ENCODE measurements at places on chromosomes 7 and 10.

DNA sequence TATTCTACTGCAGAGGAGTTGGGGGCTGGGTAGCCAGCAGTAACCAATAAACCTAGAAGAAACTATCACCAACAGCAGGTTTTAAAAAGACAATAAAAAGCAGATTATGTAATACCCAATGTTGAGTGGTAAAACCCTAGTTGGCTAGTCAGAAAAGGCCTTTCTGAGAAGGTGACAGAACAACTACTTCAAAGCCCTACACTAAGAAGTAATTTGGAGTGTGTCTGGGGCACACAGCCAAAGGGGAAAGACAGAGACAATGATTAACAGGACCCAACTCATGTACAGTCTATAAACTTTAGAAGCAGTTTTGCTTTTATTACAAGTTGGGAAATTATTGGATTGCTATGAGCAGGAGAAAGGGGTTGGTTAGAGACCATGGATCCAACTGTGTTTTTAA lies 77.2 kb upstream of the TMEM106B start:
- no peak for DNase-seq

DNA sequence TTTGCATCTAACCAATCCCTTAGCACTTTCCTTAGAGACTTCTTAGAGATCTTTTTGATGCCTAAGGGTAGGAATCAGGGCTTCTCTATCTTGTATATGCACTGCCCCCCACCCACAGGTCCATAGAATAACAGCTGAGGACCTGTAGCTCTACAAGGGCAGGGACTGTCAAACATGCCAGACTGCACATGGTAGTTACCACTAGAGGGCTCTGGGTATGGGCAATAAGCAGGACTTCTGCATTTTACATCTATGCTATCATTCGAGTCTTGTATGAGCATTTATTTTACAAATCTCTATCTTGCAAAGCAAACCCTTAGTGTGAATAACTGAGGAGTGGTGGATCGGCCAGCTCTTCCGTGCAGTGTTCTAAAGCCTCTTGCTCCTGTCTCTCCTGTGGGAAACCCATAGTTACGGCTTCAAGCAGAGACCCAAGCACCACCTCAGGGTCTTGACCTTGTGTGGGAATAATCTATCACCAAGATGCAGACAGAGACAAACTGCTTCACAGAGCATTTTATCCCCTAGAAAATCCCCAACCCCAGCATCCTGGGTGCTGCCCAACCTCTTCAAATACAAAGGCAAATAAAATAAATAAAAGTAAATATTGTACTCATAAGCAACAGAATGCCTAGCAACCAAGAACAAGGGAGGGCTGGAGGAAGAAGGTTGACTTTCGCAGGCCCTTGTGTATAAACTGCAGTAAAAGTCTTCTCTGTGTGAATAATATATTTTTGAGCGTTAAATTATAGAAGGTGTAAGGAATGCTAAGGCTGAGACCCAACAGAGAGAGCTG lies 219.3 kb downstream of the WDR11 start:
- DNase-seq = no peak

- no peak for DNase-seq
Observed at GRCh38 chr10:109743574-109743973, 179.7 kb downstream of the XPNPEP1 start.

DNA sequence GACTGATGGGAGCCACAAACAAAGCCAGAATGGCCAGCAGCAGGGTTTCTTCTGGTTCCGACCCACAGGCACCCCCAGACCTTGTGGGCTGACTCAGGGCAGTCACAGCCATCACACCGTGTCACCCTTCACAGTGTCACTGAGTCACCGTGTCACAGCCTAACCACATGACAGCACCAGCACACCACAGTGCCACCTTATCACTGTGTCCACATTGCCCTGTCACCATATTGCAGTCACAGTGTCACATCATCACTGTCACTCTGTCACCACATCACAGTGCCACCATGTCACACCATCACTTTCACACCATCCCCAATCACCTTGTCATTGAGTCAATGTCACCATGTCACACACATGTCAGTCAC lies 77.0 kb downstream of the OAT start:
- no peak for DNase-seq

GRCh38 chr7:133771788-133772419 lies 355.2 kb upstream of the LRGUK start:
- no peak for DNase-seq

DNA sequence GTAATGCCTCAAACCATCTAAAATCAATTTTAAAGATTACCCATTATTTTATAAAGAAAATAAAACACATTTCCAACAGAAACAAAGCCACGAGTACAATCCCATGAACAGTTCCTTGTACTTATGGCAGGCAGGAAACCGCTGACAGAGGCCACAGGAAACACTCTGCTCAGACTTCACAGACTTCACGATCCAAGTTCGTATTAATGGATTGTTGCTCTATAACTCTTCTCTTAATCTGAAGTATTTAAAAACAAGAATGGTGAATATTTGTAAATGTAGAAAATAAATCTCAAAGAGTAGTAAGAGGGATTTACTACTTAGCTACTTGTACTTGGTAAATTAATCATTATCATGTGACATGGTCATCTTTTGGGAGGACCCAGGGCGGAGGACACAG lies 78.3 kb downstream of the SNX10 start:
- peak; percentile 54 for DNase-seq

- no peak for DNase-seq
Observed at GRCh38 chr7:42208572-42208971, 28.4 kb downstream of the GLI3 start.

GRCh38 chr7:50261593-50261992 lies 42.9 kb upstream of the IKZF1 start:
- DNase-seq = no peak

DNA sequence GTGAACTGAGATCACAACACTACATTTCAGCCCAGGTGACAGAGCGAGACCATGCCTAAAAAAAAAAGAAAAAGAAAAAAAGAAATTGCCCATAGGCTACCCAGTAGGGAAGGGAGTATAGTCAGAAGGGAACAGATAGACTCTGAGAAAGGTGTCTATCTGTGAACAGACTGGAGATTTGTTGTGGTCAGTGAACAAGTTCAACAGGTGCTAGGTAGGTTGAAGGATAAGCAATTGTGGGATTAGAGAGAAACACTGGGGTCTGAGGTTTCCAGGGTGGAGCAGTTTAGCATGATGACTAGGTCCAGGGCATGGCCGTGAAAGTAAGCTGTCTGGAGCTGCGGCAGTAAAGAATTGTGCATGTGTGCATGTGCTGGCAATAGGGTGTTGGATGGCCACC lies 6.9 kb downstream of the LRGUK start:
- no peak for DNase-seq

DNA sequence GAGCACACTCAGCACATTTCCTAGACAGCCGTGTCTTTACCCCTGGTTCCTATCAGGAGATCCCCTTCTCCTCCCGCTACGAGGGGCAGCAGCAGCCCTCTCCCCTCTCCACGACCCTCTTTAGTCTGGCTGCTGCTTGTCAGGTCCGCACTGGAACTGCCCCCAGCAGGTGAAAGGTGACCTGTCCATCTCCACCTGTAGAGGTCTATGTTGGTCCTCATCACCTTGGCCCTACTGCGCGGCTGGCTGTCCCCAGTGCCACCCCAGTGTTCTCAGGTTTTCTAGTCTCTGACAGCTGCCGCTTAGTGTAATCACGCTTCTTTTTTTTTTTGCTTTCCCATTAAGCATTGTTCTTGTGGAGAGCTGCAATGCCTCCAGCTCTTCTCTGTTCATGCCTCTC lies 545.7 kb downstream of the SDK1 start:
- DNase-seq = no peak

Measured in KG1 (cell line).